ENCODE measurements at places on chromosomes 6 and 20. TPM values are rescaled to one million over a fixed set of nuclear protein-coding genes. Genes with fewer than 3 reads are reported as not detected.

The CBLN4 gene
- not detected for total RNA-seq

The UST gene
- 6.6 TPM for total RNA-seq

The TRDN gene
- total RNA-seq = not detected

The RHAG gene
- not detected for total RNA-seq

The PXMP4 gene
- 4.9 TPM for total RNA-seq

The GABRR2 gene
- not detected for total RNA-seq

The THBD gene
- 44.2 TPM for total RNA-seq

The C6orf58 gene
- total RNA-seq = not detected

The TP53INP2 gene
- 2.7 TPM for total RNA-seq

The HUS1B gene
- total RNA-seq = 0.49 TPM

The BTNL2 gene
- not detected for total RNA-seq

The METTL24 gene
- total RNA-seq = not detected

The EGFL8 gene
- 6.0 TPM for total RNA-seq

The PRL gene
- not detected for total RNA-seq

The OR2H1 gene
- total RNA-seq = not detected

The CD40 gene
- 6.2 TPM for total RNA-seq

The PPP1R14C gene
- 94.6 TPM for total RNA-seq

The TMEM242 gene
- 5.5 TPM for total RNA-seq

The EBF4 gene
- total RNA-seq = 0.21 TPM

The IPCEF1 gene
- total RNA-seq = 0.07 TPM

The TTLL9 gene
- total RNA-seq = not detected

The FLRT3 gene
- 19.9 TPM for total RNA-seq

The KIAA1755 gene
- total RNA-seq = not detected

The CALHM4 gene
- not detected for total RNA-seq

The CPNE5 gene
- 0.05 TPM for total RNA-seq

The TINAG gene
- not detected for total RNA-seq

The SRC gene
- 54.1 TPM for total RNA-seq

The SRMS gene
- total RNA-seq = 0.35 TPM

The KCNB1 gene
- total RNA-seq = not detected

The ULBP3 gene
- total RNA-seq = 14.7 TPM

The ENPP3 gene
- total RNA-seq = not detected

The ADGRF5 gene
- under 0.01 TPM for total RNA-seq

The CUL7 gene
- 15.2 TPM for total RNA-seq

Data from airway epithelial cell (primary cell).